Gastroesophageal sphincter (tissue), 4 donors: ENCODE measurements at places on chromosomes 7 and 10.

DNA sequence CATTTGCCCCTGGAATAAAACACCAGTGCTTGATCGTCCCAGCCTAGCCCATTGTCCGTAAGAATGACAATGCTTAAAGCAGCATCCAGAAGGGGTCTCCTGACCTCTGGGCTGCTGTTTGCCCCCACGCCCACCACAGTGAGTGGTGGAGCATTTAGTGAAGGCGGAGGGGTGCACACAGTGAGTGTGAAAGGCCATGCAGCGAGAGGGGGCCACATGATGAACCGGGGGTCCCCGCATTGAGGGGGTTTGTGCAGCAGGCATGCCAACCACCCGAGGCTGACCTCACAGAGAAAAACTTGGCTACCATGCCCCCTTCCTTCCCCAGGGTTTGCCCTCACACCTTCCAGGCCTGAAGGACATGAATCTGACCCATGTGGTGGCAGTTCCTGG lies 28.4 kb downstream of the CPXM2 start:
- no peak for ATAC-seq

DNA sequence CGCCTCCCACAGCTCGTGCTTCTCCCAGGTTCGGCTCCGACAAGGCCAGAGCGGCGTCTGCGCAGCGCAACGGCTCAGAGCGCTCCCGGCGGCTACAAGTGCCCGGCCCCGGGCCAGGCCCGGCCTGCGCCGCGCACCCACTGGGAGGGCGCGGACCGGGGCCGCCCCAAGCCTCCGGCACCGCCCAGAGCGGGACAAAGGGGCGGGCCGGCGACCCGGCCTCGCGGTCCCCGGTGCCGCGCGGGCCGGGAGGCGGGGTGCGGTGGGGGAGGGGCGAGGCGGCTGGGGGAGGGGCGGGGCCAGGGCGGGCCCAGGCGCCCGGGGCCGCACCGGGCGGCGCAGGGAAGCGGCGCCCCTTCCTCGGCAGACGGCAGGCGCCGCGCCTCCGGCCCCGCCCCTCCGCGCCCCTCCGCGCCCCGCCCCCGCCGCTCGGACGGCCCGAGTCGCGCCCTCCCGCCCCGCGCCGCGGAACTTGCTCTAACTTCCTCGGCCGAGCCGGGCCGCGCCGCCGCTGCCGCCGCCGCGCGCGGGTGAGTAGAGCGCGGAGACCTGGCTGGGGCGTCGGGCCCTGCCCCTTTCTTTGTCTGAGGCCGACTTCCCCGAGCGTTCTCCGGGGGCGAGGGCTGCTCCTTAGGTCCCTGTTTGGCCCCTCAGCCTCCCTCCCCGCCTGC lies at the start of gene TSPAN14:
TSS of gene TSPAN14 (plus strand) at position 469 of the 671 bp plus-strand sequence. CDS start 34,924 bp downstream, outside the sequence.
- ATAC-seq = peak; percentile 94

DNA sequence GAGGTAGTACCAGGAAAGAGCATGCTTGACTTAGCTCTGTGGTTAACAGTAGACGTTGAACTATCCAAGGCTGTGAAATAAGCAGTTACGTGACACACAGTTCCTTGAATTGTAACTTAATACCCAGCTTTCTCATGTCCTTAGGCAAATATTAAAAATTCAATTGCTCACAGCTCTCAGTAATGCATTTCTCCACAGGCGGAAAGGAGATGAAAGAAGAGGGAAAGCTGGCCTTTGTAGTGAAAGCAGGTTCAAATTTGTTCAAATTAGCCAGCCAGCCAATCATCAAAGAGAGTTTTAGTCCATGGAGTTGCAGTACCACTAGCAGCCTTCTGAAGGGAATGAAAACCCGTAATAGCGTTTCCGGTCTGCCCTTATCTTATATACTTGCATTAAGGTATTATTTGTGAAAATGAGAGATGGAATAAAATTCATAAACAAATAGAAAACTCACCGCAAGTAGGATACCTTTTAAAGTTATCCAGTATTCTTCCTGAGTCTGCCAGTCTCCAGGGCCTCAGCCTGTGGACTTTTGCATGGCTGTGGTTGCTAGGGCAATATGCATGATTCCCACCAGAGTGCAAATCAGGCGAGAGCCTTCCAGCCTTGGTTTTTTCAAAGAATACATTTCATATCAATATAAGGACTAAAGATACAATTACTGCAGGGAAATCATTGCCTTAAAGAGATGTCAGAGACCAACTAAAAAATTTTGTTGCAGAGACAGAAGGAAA lies 795.5 kb downstream of the TNS3 start:
- ATAC-seq = no peak

GRCh38 chr7:103752995-103753394 lies 236.5 kb downstream of the RELN start:
- no peak for ATAC-seq

- ATAC-seq = no peak
These were observed 67.1 kb downstream of the IKZF1 start for GRCh38 chr7:50371551-50372021.

GRCh38 chr10:52390388-52390787 lies 76.3 kb downstream of the DKK1 start:
- ATAC-seq = no peak

DNA sequence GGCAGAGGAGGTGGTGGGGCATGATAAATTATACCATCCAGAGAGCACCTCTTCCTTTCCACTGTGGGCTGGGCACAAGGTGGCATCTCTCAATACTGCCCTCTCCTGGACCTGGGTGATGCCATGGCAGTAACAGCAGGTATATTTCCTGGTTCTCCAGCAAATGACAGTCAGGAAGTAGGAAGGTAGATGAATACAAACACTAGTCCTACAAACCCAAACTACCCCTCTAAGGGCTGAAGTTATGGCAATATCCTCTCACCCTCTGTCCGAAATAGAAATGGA lies 1004.9 kb downstream of the KCNMA1 start:
- ATAC-seq = no peak

- ATAC-seq = no peak
These were observed 156.3 kb upstream of the C7orf33 start for GRCh38 chr7:148434181-148434757.

- no peak for ATAC-seq
These were observed 4.7 kb upstream of the IGF2BP3 start for GRCh38 chr7:23474829-23475575.

DNA sequence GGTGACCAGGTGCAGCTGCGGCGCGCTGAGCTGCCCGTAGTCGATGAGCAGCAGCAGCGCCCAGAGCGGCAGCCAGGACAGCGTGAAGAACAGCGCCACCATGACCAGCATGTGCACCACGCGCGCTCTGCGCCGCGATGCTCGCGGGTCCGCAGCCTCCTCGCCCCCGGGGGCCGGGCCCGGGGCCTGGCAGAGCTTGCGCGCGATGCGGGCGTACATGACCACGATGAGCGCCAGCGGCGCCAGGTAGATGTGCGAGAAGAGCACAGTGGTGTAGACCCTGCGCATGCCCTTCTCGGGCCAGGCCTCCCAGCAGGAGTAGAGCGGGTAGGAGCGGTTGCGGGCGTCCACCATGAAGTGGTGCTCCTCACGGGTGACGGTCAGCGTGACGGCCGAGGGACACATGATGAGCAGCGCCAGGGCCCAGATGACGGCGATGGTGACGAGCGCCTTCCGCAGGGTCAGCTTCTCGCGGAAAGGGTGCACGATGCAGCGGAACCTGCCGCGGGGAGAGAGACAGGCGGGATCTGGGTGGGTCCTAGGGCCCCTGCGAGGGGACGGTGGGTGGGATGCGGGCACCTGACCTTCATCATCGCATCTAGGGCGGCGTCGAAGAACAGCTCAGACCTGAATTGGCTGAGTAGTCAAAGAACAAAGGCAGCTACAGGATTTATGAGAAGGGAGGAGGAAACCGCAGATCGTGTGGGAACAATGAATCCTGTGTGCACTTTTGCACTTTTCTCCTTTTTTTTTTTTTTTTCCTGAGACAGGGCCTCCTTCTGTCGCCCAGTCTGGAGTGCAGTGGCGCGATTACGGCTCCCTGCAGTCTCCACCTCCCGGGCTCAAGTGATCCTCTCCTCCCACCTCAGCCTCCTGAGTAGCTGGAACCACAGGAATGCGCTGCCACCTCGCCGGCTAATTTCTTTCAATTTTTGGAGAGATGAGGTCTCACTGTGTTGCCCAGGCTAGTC lies 22.4 kb upstream of the PPA1 start:
- ATAC-seq = no peak

GRCh38 chr7:36198854-36199266 lies 45.8 kb downstream of the EEPD1 start:
- ATAC-seq = no peak

GRCh38 chr7:69411466-69411865 lies 186.8 kb upstream of the AUTS2 start:
- ATAC-seq = no peak

DNA sequence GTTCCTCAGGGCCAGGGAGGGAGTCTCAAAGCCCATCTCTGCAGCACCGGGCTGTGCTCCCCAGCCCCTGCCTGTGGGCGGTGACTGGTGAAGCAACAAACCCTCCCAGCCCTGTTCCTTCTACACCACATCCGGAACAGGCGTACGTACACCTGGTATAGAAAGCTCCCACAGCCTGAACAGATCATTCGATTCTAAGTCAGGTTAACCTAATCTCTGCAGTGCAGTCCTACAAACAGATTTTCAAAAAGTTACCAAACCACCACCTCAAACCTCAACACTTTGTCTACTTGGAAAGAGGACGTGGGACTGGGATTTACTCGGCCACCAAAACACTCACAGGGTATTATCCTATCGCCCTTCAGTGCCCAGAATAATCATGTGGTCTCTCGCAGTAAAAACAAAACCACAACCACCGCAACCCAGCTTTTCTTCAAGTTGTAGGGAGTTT lies 238.4 kb downstream of the DIP2C start:
- no peak for ATAC-seq

GRCh38 chr10:131874991-131875451 lies 25.8 kb upstream of the PPP2R2D start:
- ATAC-seq = peak; percentile 54

DNA sequence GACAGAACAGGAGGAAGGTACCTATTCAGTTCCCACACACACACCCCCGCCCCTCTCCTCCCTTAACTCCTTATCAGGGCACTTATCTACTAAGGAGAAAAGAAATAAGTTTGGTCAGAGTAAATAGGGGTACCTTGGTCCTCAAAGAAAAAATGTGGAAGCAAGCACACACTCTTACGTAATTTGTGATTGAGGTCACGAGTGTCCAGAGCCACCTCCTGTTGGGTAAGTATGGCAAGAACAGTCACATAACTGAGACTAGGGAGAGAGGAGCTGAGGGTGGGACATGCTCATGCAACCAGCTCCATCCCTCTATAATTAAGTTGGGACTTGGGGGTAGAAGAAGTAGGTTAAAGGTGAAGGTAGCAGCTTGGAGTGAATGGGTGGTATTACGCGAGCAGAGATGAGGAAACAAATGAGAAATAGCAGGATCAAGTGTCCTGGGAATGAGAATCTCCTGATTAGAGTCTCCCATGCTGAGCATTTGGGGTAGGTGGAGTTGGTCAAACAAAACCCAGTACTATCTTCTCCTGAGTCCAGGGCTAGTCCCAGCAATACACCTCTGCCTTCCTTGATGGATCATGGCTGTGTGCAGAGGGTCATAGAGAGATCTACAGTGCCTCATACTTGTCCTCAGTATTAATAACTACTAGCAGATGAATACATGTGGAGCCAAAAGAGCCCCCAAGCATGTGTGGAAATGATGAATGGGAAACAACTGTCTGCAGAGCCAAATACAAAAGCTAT lies 77.1 kb downstream of the GSAP start:
- peak; percentile 52 for ATAC-seq

- ATAC-seq = no peak
These were observed 90.5 kb downstream of the VSTM2A start for GRCh38 chr7:54632696-54633095.

GRCh38 chr7:44284216-44284615 lies 41.2 kb downstream of the CAMK2B start:
- no peak for ATAC-seq

GRCh38 chr10:95860166-95860940 lies 47.4 kb upstream of the CC2D2B start:
- ATAC-seq = no peak

DNA sequence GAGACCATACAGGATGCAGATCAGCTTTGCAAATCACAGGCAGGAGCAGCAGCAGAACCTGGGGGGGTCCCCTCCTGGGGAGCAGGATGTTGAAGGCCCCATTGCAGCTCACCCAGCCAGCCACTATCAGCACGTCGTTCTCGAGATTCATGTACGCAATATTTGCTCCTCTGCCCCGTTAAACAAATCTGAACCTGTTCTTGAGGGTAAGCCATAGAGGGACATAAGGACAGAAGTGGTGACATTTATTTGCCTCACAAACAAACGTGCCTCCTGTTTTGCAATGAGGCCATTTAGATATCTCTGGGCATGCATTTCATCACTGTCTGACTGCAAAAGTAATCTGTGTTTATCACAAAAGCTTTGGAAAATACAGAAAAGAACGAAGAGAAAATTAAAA lies 87.3 kb upstream of the BAIAP2L1 start:
- ATAC-seq = no peak

- no peak for ATAC-seq
These were observed 85.5 kb downstream of the CUL2 start for GRCh38 chr10:35004651-35005050.

DNA sequence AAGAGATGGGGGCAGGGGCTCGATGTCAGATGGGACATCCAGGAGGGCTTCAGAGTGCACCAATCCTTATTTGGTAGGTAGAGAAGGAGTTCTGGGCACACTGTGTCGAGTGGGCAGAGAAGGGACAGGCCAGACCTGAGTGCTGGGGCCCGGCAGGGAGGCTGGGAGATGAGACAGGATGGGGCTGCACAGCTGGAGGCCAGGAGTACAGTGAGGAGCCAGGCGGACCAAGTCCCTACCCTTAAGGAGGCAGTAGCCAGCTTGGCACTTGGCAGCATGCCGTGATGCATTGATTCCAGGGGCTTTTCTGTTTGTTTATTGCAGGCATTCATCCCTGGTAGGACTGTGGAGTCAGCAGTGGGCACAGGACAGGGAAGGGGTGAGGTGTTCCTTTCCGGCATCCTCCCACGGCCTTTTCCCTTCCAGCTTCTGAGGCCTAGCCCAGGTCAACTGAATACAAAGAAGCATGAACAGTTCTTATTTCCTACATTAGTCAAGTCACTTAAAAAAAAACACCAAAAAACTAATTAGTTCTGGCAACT lies 168.8 kb upstream of the CDCA7L start:
- ATAC-seq = peak; percentile 29

DNA sequence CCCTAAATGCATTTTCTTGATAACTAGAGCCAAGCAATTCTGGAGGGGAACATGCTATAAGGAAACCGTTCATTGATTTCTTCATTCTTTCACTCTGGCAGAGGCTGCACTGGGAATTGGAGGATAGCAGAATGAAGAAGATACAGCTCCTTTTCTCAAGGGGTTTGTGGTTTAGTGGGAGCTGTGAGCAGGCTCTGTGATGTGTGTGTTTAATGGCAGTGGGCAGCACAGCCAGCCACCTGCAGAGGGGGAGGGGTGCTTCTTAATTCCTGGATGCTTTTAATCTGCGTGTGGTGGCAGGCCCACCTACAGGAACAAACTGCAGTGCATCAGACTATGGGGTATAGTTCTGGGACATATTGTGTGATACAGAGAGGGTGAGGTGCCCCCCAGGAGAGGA lies 31.9 kb downstream of the RPS24 start:
- no peak for ATAC-seq
